ENCODE measurements at places on chromosomes 13 and 19. TPM values are rescaled to one million over a fixed set of nuclear protein-coding genes. Genes with fewer than 3 reads are reported as not detected.

The LAIR1 gene
- polyA plus RNA-seq, result 3.3 TPM

- DNase-seq, result no peak
Measured at GRCh38 chr19:33705860-33706259, 84.1 kb downstream of the CHST8 start.

The ZNF550 gene
- 20.6 TPM for polyA plus RNA-seq

- DNase-seq, result no peak
Measured at GRCh38 chr19:39704181-39705044, at the start of gene LGALS14. Gene LGALS14 (plus strand): TSS chr19:39704481. CDS start chr19:39704529, 48 bp downstream.

The IGFL1 gene
- not detected for polyA plus RNA-seq

GRCh38 chr13:48505597-48506091 is 27.2 kb downstream of the RCBTB2 start:
- no peak for DNase-seq

- DNase-seq, result no peak
Measured at GRCh38 chr19:51316688-51317087, 5.2 kb downstream of the IGLON5 start.

DNA sequence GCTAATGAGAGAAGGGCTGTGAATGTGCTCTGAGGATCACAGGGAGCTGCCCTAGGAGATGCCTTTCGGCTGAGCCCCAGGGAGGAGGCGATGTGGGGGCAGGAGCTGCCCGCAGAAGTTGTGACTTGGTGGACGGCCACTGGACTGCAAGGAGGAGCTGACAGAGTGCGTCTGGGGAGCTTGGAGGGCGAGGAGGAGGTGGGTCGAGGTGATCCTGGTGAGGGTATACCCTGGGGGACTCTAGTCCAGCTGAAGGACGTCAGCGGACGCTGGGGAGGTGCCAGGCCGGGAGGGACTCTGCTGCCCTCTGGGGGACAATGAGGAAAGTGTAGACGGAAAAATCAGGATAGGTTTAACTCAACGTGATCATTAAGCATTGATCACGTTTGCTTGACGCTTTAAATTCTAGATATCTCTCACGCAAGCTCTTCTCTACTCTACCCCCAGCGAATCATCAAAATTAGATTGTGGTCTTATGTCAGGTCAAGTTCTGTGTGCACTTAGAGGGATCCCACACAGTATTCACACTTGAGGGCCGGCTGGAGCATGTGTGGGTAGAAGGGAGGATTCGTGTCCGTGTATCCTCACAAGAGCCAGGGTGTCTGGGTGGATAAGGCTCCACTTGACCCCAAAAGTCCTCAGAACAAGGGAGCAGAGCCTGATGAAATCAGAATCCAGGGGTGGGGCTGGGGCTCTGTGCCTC is 3.3 kb upstream of the CEACAM7 start:
- DNase-seq, result no peak

DNA sequence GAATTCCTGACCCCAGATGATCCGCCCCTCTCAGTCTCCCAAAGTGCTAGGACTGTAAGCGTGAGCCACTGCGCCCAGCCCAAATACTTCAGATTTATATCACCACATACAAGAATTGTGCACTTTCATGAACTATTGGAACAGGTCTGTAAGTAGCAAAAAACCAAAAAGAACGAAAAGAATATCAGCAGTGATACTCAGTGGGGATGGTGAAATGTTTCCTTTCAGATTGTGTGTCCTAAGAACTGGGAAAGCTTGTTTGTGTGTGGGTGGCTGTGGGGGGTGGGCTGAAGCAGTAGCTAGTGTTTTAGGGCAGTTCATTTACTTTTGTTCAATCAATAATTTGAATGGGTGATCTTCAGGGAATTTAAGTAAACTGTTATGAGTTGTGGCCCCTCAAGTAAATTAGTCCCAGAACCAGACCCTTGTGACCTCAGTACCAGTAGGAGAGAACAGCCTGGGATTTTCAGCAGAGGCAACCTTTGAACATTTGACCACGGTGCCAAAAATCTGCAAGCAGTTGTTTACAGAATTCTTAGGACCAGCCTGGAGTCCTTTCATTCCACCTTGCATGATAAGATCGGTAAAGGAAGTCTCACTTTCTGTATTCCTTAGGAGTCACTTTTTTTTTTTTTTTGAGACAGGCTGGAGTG is 106.6 kb downstream of the LRCH1 start:
- DNase-seq, result no peak

- DNase-seq, result no peak
Measured at GRCh38 chr19:11931051-11931450, 6.1 kb downstream of the ZNF700 start.

DNA sequence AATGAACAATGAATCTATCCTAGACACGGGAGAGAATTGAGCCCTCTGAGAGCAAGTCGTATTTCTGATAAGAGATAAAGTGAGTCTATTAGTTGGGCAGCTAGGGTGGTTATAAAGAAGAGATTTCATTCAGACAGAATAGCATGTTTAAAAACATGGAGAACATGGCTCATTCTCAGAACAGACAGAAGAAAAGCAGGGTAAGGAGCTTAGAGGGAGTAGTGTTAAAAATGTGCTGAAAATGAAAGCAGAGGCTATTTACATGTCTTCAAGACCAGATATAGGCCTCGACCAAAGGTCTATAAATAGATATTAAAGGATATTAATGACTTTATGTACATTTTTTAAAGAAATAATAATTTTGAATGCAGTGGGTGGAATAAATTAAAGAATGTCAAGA is 149.5 kb downstream of the SLITRK1 start:
- no peak for DNase-seq

DNA sequence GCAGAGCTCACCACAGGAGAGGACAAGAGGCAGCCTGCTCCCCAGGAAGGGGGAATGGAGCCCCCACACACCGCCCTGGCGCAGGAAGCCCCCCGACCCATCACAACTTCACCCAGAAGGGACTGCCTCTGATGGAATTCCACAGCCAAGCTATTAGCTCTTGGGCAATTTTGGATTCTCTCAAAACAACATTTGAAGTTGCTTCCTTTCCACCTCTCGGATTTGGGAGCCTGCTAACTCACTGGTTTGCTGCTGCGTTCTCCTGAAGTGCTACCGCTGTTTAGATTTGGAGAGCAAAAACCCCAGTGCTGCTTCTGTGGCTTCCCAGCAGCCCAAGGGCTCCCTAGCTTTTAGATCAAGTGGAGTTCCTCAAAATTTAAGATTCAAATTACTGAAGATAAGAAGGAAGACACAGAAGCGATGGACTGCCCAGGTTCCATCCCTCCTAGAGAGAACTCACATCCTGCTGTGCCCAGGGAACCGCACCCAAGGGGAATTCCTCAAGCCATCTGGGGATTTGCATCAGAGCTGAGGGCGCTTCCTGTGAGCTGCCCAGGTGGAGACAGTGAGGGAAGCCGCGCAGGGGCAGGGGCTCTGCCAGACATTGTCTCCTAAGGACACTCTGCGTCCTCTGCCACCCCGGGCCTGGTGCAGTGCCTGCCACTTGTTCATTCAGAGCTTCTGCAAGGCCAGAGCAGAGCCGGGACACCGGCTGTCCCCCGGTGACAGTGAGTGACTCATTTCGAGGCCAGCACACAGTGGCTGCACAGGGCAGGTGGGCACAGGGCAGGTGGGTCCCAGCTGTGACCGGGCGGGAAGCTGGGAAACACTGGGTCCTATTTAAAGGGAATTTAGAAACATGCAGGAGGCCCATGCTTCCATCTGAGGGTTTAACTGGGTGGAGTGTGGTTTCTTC is 45.5 kb downstream of the COL4A1 start:
- DNase-seq, result no peak

DNA sequence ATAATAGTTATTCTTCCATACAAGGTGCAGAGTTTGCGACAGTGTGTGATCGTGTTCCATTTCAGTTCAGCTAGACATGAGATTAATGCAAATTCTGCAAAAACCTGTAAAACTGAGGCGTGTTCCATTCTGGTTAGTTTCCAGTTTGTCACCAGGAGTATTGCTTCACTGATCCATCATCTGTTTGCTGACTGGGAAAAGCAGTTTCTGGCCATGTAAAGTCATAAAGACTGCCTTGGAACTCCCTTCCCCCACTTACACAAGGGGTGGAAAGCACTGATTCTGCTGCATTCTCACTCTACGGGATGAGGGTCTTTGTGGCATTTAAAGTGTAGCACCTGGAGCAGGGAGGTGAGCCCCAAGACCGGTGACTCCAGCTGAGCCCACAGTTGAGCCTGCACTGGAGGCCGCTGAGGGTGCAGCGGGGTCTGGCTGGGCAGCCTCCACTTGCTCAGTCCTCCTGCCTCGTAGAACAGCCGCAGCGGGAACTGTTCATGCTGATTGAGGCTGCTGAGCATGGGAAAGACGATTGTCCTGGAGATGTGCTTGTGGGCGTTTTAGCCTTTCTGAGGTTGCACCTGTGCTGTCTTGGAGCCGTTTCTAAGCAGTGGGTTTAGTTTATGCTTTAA is 2.0 kb downstream of the ZNF57 start:
- no peak for DNase-seq

- no peak for DNase-seq
Measured at GRCh38 chr13:28953714-28954418, 133.7 kb downstream of the MTUS2 start.

The DDX39A gene
- 51.0 TPM for polyA plus RNA-seq

GRCh38 chr19:8158411-8159074 is 9.2 kb upstream of the FBN3 start:
- DNase-seq, result peak; percentile 74

GRCh38 chr13:23788459-23788858 is 100.7 kb downstream of the MIPEP start:
- no peak for DNase-seq

The ZNF431 gene
- polyA plus RNA-seq, result 27.8 TPM

- DNase-seq, result no peak
Measured at GRCh38 chr13:59094181-59094580, 1069.5 kb downstream of the DIAPH3 start.

The EFNB2 gene
- polyA plus RNA-seq, result 140 TPM

GRCh38 chr13:20714563-20715329 is 11.2 kb downstream of the IL17D start:
- DNase-seq, result no peak

DNA sequence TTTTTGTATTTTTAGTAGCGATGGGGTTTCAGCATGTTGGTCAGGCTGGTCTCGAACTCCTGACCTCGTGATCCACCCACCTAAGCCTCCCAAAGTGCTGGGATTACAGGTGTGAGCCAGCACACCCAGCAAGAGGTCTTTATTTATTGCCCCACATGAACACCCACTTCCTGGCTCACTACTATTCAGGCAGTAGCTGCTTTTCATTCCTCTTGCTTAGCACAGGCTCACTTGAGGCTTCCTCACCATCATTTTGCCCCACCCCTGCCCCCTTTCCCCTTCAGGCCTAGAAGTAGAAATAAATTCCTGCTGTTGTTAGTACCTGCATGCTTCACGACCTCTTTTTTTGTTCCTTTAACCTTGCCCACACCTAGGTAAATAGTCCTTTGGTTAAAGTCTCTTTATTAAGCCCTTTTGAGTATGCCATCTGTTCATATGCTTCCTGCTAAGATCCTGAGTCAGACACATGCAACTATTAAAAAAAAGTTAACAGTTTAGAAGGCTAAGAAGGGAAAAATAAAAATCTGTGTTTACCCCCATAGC is 33.5 kb upstream of the ITM2B start:
- no peak for DNase-seq

- no peak for DNase-seq
Measured at GRCh38 chr13:101455863-101456262, 3.4 kb downstream of the ITGBL1 start.

The CYP2F1 gene
- 0.04 TPM for polyA plus RNA-seq

The PGLYRP2 gene
- polyA plus RNA-seq, result 0.10 TPM

GRCh38 chr13:97856304-97856675 is 97.2 kb upstream of the IPO5 start:
- no peak for DNase-seq

The IRGC gene
- not detected for polyA plus RNA-seq

Measured in right renal pelvis (tissue), 4 donors.